ENCODE measurements at places on chromosomes 16 and 17. TPM values are rescaled to one million over a fixed set of nuclear protein-coding genes. Genes with fewer than 3 reads are reported as not detected.
A peak's percentile ranks its signal among the peaks of the same experiment; 100 is the strongest.

DNA sequence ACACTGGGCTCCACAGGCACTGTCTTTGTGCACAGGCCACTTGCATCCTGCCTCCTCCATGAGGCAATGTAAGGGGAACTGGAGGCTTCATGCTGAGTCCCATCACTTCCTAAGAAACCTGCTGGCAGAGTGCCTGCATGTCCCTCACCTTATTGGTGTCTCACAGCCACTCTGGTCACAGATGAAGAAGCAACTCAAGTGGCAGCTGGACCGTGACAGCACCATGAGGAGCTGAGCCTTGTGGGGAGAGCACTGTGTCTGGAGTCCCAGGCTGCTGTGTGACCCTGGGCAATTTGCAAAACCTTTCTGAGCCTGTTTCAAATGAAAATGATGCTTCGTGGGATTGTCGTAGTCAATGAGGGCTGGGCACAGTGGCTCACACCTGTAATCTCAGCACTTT is 19.5 kb downstream of the ANKRD40 start:
- H3K4me1 ChIP-seq = peaks cover 31% of the 10 kb centered on the region
- no peak for DNase-seq
- no peaks in the 10 kb centered on the region for H3K27me3 ChIP-seq
- peaks cover under 1% of the 10 kb centered on the region for H3K36me3 ChIP-seq
- H3K4me3 ChIP-seq = no peak overlapping the region

DNA sequence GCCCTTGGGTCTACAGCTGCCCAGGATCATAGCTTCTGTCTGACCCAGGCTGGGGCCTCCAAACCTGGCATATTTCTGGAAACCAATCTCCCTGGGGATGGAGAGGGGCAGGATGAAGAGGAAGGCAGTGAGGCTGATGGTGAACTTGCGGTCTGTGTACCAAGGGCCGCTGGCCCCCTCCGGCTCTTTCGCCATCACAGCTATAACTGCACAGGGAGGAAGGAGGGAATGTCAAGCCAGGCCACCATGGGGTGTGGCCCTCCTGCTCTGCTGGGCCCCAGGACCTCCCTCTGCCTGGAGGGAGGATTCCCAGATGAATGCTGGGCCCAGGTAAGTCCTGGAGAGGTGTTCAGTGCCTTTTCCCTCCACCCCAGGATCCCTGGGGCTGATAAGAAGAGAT is 6.3 kb downstream of the SLC38A7 start:
- no peaks in the 10 kb centered on the region for H3K27me3 ChIP-seq
- peak; percentile 53 for DNase-seq
- peaks cover 15% of the 10 kb centered on the region for H3K4me1 ChIP-seq
- H3K27ac ChIP-seq = no peak overlapping the region
- H3K36me3 ChIP-seq = peaks cover 22% of the 10 kb centered on the region

The B9D1 gene
- 9.9 TPM for total RNA-seq

- no peaks in the 10 kb centered on the region for H3K27me3 ChIP-seq
- H3K27ac ChIP-seq = no peak overlapping the region
- H3K4me3 ChIP-seq = no peak overlapping the region
- peak; percentile 76 for DNase-seq
Observed at GRCh38 chr17:79983456-79983855, 52.2 kb downstream of the TBC1D16 start.

GRCh38 chr17:82632451-82632850 is 15.8 kb downstream of the WDR45B start:
- no peak overlapping the region for H3K27ac ChIP-seq
- H3K4me3 ChIP-seq = no peak overlapping the region
- H3K36me3 ChIP-seq = peaks cover 19% of the 10 kb centered on the region
- no peaks in the 10 kb centered on the region for H3K4me1 ChIP-seq
- H3K27me3 ChIP-seq = no peaks in the 10 kb centered on the region

GRCh38 chr16:86495756-86496261 is 14.5 kb upstream of the FOXF1 start:
- peak; percentile 64 for DNase-seq
- no peak overlapping the region for H3K4me3 ChIP-seq
- peaks cover 8% of the 10 kb centered on the region for H3K4me1 ChIP-seq
- H3K27me3 ChIP-seq = peaks cover 80% of the 10 kb centered on the region

GRCh38 chr16:30786115-30786935 is 680 bp downstream of the ZNF629 start:
- no peaks in the 10 kb centered on the region for H3K27me3 ChIP-seq
- peak overlapping the region; percentile 85 for H3K27ac ChIP-seq
- H3K4me3 ChIP-seq = peak overlapping the region; percentile 86
- H3K36me3 ChIP-seq = peaks cover 11% of the 10 kb centered on the region
- DNase-seq = no peak

DNA sequence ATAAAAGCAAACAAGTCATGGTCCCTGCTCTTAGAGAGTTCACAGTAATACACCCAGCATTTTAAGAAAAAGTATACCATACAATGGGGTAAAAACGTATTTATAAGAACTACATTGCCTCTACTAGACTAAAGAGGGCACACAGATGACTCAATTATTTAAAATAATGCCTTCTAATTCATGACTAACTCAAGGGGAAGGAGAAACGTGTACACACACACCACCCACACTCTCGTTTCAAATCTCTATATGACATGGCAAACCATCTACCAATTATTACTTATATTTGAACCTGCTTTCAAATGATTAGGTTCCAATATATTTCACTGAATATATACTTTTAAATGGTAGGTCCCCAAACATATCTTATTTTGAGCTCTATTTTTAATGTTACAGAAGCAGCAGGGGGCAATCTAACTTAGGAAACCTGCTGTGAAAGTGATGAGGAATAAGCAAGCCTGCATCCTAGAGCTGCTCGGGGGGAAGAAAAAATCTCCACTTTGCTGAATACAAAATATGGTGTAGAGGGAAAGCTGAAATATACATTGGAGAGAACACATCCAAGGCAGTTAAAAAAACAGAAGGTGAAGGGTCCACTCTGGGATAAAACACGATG is 232.4 kb upstream of the PSMD7 start:
- no peaks in the 10 kb centered on the region for H3K36me3 ChIP-seq
- no peak for DNase-seq
- no peaks in the 10 kb centered on the region for H3K4me1 ChIP-seq

DNA sequence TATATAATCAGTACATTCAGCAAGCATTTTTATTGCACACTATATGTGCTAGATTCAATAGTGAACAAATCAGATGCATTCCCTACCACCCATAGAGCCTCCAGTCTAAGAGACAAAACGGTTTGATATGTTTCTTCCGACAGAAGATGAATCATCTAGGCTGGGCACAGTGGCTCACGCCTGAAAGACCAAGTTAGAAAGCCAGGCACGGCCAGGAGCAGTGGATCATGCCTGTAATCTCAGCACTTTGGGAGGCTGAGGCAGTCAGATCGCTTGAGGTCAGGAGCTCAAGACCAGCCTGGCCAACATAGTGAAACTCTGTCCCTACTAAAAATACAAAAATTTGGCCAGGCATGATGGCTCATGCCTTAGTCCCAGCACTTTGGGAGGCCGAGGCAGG is 18.3 kb upstream of the COPRS start:
- DNase-seq = no peak
- H3K36me3 ChIP-seq = peaks cover 18% of the 10 kb centered on the region
- H3K4me3 ChIP-seq = no peak overlapping the region
- H3K27me3 ChIP-seq = no peaks in the 10 kb centered on the region

- no peaks in the 10 kb centered on the region for H3K4me1 ChIP-seq
- H3K27ac ChIP-seq = no peak overlapping the region
- no peaks in the 10 kb centered on the region for H3K36me3 ChIP-seq
- peaks cover 38% of the 10 kb centered on the region for H3K27me3 ChIP-seq
- no peak overlapping the region for H3K4me3 ChIP-seq
Observed at GRCh38 chr17:79537061-79537460, 73.8 kb downstream of the RBFOX3 start.

DNA sequence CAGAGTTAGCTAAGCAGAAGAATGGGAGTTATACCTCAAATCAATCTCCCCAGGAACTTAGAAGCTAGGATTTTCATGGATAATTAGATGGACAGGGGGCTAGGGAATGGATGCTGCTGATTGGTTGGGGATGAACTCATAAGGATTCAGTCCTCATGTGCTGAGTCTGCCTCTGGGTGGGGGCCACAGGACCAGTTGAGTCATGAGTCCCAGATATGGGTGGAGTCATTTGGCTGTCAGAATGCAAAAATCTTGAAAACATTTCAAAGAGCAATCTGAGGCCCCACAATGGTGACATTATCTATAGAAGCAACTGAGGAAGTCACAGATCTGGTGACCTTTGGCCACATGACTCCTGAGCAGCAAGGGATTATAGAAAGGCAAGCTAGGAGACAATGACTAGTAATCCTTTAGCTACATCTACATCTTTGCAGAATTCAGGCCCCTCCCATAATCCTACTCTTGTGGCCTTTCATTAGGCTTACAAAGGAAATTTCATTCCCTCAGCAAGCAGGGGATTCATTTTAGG is 82.6 kb upstream of the CCL2 start:
- no peaks in the 10 kb centered on the region for H3K36me3 ChIP-seq
- no peak for DNase-seq
- H3K27ac ChIP-seq = no peak overlapping the region
- H3K4me3 ChIP-seq = no peak overlapping the region

DNA sequence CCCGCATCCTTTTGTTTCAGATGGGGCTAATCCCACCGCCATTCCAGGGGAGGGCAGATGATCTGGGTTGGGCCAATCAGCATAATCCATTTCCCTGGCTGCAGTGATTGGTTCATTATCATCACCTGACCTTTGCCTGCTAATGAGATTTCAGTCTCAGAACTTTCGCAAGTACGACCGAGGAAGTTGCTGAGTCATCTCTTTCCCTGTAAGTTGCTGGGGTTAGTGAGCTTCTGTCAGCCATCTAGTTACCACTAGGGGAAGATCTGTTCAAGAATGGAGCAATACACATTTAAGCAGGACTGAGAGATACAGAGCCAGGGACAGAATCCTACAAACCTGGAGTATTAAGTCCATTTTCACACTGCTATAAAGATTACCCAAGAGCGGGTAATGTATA is 65.3 kb upstream of the NUDT7 start:
- H3K27me3 ChIP-seq = peaks cover 5% of the 10 kb centered on the region
- H3K36me3 ChIP-seq = no peaks in the 10 kb centered on the region
- H3K27ac ChIP-seq = no peak overlapping the region
- no peak for DNase-seq

The GAS2L2 gene
- total RNA-seq = not detected

- H3K27ac ChIP-seq = no peak overlapping the region
- no peak for DNase-seq
- no peak overlapping the region for H3K4me3 ChIP-seq
- H3K27me3 ChIP-seq = no peaks in the 10 kb centered on the region
Observed at GRCh38 chr16:12518241-12519175, 285.2 kb downstream of the CPPED1 start.

DNA sequence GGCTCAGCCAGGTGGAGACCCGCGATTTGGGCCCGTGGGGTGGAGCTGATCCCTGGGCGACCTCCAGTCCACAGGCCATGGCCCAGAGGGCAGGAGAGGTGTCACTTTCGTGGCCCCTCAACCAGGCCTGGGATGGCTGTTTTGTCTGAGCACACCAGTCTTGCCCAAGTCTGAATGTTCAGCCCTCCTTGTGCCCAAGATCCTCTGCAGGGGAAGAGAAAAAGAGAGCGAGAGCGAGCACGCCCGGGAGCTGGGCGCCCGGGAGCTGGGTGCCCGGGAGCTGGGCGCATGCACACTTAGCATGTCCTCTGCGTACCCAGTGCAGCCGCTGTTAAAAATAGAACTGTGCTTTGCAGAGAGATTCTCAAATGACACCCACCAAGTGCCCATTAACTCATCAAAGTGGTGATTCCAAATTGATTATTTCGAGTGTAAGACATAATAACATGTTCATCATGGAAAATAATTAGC is 403.3 kb upstream of the TNRC6C start:
- H3K27ac ChIP-seq = no peak overlapping the region
- DNase-seq = no peak
- H3K4me1 ChIP-seq = no peaks in the 10 kb centered on the region
- H3K27me3 ChIP-seq = peaks cover 38% of the 10 kb centered on the region
- peaks cover 2% of the 10 kb centered on the region for H3K36me3 ChIP-seq

- H3K4me1 ChIP-seq = peaks cover 9% of the 10 kb centered on the region
- no peaks in the 10 kb centered on the region for H3K36me3 ChIP-seq
- no peak overlapping the region for H3K4me3 ChIP-seq
- DNase-seq = no peak
- no peak overlapping the region for H3K27ac ChIP-seq
- no peaks in the 10 kb centered on the region for H3K27me3 ChIP-seq
Observed at GRCh38 chr16:9528511-9529079, 437.2 kb downstream of the HAPSTR1 start.

- H3K27me3 ChIP-seq = peaks cover 37% of the 10 kb centered on the region
- H3K4me3 ChIP-seq = no peak overlapping the region
- H3K4me1 ChIP-seq = peaks cover 6% of the 10 kb centered on the region
- H3K36me3 ChIP-seq = no peaks in the 10 kb centered on the region
- H3K27ac ChIP-seq = no peak overlapping the region
Observed at GRCh38 chr17:63995626-63996025, 2.5 kb upstream of the PRR29 start.

DNA sequence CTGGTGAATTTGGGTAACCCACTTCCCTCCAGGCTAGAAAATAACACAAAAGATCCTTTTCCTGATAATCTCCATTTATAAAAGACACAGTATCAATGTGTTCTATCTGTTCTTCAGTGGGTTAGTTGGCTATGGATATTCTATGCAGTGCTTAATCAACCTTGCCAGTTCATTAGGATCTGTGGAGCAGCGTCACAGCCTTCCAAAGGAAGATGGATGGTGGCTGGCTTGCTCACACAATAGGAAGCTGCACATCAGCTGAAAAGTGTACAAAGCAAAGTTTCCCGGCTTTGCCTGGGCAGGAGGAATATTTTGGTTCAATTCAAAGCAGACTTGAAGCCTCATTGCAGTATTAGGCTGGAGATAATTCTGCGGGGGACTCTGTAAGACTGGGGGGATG is 70.3 kb upstream of the CA10 start:
- H3K4me1 ChIP-seq = no peaks in the 10 kb centered on the region
- DNase-seq = no peak
- H3K27me3 ChIP-seq = peaks cover 2% of the 10 kb centered on the region
- no peak overlapping the region for H3K4me3 ChIP-seq
- H3K36me3 ChIP-seq = no peaks in the 10 kb centered on the region
- no peak overlapping the region for H3K27ac ChIP-seq

The C1QTNF1 gene
- 96.2 TPM for total RNA-seq

GRCh38 chr17:72123530-72124437 is 3.0 kb downstream of the SOX9 start:
- peaks cover 46% of the 10 kb centered on the region for H3K4me1 ChIP-seq
- no peaks in the 10 kb centered on the region for H3K27me3 ChIP-seq
- peak overlapping the region; percentile 98 for H3K4me3 ChIP-seq
- peaks cover 11% of the 10 kb centered on the region for H3K36me3 ChIP-seq

The SEPTIN12 gene
- not detected for total RNA-seq

DNA sequence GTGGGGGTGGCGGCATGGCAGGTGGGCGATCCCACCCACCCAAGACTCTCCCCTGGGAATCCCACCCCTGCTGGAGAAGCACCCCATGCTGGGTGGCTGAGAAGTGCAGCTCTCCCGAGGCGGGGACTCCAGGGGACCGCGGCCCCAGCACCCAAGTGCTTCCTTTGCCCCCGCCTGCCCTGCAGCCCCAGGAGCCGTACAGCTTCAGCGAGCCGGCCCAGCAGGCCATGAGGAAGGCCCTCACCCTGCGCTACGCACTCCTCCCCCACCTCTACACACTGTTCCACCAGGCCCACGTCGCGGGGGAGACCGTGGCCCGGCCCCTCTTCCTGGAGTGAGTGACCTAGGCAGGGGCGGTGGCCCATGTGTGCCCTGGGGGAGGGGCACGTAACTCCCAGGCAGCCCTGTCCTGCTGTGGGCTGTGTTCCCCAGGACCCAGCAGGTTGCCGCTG is 11.7 kb downstream of the GAA start:
- no peaks in the 10 kb centered on the region for H3K4me1 ChIP-seq
- no peak overlapping the region for H3K27ac ChIP-seq
- peaks cover 2% of the 10 kb centered on the region for H3K36me3 ChIP-seq
- H3K27me3 ChIP-seq = no peaks in the 10 kb centered on the region
- DNase-seq = no peak
